ENCODE measurements at places on chromosomes 3 and 15.

DNA sequence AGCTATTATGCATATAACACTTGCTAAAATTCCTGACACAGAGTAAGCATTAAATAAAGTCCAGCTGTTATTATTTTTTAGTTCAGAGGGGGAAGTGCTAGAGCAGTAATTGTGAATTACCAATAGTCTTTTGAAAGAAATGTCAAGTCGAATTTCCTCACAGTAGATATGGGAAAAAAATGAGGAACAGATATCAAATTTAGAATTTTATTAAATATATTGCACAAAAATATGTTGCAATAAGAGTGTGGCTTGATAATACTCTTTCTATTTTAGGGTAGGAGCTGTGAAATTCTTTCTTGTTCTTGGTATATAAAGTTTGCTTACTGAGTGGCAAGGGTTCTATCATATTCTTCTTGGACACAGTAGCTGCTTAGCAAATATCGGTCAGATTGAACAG lies 181.3 kb downstream of the NFKBIZ start:
- no peak for DNase-seq

- no peak for DNase-seq
Observed at GRCh38 chr3:100106094-100106493, 8.2 kb downstream of the FILIP1L start.

GRCh38 chr3:11495948-11496557 lies 147.7 kb downstream of the VGLL4 start:
- no peak for DNase-seq

DNA sequence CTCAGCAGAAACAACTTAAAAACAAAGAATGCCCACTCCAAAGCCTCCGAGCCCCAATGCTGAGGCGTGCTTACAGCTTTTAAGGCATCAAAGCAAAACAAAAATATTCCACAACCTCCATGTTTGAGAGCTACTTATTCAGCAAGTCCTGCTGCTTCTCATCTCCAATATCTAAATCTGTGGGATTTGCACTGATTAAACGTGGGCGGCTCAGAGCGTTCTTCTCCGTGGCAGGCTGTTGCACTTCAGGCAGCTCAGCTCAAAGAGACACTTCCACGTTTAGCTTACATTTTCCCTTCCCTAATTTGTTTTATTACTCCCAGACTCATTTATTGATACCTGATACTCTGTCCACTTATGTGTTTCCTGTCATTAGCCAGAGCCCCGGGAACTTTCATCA lies 282.6 kb upstream of the MCTP2 start:
- DNase-seq = no peak

DNA sequence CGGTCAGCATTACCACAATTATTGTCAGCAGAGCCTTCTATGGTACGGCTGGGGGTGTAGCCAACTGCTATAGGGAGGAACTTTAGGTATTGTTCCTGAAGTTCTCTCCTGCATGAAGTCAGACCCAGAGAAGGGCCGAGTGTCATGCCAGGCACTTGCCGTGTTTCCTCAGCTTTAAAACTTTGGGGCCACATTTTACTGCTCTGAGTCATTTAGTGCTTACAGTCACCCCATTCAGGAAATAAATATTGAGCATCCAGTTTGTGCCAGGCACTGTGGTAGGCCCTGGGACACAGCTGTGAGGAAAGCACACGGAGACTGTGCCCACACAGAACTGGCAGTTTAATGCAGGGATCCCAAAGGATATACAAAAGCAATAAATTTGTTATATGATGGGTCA lies 54.5 kb upstream of the APEH start:
- no peak for DNase-seq

GRCh38 chr3:45566951-45567411 lies 27.6 kb upstream of the LIMD1 start:
- DNase-seq = no peak

DNA sequence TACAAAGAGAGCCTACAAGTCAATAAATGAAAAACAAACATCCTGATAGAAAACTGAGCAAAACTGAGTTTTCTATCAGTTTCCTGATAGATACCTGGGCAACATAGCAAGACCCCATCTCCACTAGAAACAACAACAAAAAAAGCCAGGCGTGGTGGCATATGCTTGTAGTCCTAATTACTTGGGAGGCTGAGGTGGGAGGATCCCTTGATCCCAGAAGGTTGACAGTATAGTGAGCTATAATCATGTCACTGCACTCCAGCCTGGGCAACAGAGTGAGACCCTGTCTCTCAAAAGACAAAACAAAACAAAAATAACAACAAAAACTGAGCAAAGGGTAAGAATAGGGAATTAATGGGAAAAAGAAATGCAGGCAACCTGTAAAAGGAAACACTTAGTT lies 23.9 kb upstream of the UBE2E1 start:
- DNase-seq = no peak

- DNase-seq = no peak
Observed at GRCh38 chr3:71693641-71694040, 31.6 kb downstream of the EIF4E3 start.

GRCh38 chr3:117486719-117487716 lies 777.4 kb downstream of the TUSC7 start:
- no peak for DNase-seq

- no peak for DNase-seq
Observed at GRCh38 chr3:102161384-102162006, 273.3 kb upstream of the ZPLD1 start.

DNA sequence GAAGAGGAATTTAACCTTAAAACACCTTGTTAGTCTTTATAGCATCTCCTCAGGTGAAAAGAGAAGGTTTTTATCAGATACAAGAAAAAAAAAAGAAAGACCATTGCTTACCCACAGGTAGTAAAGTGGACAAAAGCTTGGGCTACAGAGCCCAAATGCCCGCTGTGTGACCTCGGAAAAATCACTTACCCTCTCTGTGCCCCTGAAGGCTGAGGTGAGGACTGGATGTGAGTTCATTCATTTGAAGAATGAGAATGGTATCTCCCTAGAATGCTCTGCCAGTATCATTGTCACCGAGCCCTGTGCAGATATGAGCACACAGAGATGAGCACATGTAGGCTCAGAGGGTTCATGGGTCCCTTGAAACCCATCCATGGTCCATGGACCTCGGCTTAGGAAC lies 17.6 kb upstream of the FAM240A start:
- DNase-seq = no peak

GRCh38 chr3:69999140-70000027 lies at the start of gene SAMMSON:
TSS of gene SAMMSON (plus strand) at chr3:69999733.
- DNase-seq = no peak
